ENCODE measurements at places on chromosomes 13 and 19.

DNA sequence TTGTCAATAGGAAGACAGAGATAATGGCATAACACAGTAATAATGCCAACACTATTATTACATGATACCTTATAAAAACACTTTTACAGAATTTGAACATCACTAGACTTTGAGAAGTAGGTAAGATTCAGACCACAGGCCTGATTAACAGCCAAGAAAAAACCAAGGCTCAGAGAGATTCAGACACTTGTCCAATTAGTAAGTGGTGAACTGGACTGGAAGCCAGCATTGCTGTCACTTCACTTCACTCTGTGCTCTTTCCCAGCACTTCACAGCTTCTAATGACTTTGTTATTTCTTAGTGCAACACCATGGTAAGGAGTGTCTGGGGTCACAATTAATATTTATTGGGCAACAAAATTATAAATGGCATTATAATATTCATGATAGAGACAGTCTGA lies 91.9 kb downstream of the TRPC4 start:
- DNase-seq: no peak

DNA sequence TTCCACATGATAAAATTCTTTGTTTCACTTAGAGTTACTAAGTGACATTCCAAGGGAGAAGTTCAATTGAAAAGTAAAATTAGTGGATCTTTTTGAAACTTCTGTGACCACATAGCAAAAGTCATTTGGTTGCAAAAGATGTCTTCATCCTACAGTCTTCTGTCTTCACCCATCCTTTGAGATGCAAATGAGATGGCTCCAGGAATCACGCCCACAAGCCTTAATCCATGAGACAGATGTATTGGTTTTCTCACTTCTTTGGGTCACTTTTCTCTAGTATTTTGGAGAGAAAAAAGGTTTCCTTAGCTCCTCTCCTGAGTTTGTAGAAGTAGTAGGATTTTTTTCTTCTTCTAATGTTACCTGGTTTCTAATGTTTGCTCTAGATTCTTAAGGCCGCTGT lies 259.5 kb upstream of the SLC10A2 start:
- no peak for DNase-seq

DNA sequence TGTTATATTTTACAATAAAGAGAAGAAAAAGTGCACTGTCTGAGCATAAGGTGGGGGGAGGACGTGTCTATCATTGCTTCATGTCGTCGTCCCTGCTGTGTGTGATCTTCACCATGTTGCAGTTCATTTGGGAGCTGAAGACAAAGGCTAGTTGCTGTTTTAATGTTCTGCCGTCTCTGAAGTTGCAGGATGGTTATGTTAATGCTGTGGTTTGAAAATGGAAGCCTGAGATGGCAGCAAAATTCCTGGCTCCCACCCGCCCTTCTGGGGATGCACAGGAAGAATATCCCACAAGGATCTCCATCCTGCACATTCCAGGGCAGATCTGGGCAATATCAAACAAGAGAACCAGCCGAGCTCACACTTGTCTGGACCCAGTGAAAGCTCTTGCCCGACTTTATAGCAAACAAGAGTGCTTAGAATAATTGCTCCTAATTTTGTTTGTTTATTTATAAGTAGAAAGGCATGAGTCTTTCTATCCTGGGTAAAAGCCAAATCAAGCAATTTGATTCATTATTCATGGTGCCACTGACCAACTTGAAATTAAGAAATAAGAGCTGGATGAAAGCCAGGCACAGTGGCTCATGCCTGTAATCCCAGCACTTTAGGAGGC lies 110.3 kb upstream of the ABCC4 start:
- no peak for DNase-seq

- DNase-seq: no peak
These were observed 463.4 kb downstream of the DIAPH3 start for GRCh38 chr13:59700281-59700680.

Measured in K562 (cell line).